SW 1271 (cell line): ENCODE measurements at places on chromosomes 3 and 15.

- no peak for DNase-seq
These were observed 54.6 kb downstream of the ATP2B2 start for GRCh38 chr3:10450494-10451440.

DNA sequence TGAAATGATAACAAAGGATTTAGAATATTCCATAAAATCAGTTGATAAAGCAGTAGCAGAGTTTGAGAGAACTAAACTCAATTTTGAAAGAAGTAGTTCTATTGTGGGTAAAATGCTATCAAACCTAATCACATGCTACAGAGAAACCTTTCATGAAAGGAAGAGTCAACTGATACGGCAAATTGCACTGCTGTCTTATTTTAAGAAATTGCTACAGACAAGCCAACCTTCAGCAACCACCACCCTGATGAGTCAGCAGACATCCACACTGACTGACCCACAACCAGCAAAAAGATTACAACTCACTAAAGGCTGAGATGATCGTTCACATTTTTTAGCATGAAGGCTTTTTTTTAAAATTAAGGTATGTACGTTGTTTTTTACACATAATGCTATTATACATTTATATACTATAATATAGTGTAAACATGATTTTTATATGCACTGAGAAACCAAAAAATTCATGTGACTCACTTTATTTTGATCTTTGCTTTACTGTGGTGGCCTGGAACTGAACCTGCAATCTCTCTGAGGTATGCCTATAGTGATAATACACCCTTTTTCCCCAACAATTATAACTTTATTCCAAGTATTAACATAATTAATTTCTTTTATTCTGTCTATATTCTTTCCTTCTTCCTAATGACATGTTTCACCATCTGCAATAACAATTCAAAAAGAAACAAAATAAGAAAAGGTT lies 109.9 kb downstream of the TBC1D5 start:
- DNase-seq: peak; percentile 46

DNA sequence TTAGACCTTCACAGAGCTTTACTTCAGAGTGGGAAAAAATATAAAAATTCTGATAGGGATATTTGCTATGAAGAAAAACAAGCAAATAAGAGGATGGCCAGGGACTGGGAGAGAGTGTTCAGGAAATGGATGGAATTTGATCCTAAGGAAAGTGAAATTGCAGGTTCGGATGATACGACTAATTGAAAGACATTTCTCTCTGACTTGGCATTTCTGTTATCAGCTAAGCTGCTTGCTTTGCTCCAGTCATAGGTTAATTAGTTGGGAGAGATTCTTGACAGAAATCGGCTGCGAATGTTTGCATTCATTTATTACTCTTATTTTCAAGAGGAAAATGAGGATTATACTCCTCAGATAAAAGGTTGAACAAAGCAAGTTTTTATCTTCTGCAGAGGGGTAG lies 808.7 kb upstream of the NECTIN3 start:
- DNase-seq: no peak

DNA sequence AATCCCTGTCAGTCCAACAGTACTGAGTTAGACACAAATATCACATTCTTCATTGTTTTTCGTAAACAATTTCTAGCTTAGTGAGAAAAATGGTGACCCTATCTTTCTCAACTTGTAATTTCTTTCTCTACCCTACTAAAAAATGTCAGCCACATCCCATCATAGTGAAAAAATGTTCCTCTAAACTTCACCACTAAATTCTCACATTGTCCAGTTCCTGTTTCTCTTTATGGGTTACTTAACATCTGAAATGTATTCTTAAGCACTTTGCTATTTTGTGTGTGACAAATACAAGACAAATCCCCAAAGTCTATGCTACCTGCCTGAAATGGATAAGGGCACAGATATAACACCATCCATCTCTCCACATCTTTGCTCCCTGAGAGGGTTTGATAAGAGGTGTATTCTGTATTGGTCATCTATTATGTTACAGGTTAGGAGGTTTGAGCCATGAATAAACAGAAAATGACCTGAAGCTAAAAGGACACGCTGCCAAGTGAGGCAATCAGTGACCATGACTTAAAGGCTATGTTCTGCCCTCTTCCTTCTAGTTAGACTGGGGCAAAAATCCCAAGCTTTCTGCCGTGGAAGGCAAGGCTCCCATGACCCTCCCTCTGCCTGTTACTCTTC lies 118.2 kb downstream of the GADL1 start:
- no peak for DNase-seq

GRCh38 chr3:127172781-127173515 lies 20.0 kb upstream of the PRR23E start:
- peak; percentile 6 for DNase-seq

DNA sequence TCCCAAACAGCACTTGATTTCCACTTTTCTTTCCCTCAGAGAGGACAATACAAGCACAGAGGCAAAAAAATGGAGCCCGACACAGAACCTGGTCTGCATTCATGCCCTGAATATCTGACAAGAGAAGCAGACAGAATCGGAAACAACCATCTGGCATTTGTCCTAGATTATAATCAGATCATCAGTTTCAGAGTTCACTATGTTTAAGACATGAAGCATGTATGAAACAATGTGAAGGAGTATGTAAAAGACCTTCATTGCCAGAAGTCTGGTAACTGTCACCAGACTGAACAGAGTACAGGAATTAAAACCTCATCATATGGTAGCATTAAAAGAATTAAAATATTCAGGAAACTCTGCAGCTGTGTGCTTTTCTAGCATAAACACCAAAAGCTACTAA lies 65.0 kb downstream of the SETD2 start:
- DNase-seq: no peak

- DNase-seq: no peak
These were observed 5.9 kb downstream of the LMCD1 start for GRCh38 chr3:8507496-8507895.

DNA sequence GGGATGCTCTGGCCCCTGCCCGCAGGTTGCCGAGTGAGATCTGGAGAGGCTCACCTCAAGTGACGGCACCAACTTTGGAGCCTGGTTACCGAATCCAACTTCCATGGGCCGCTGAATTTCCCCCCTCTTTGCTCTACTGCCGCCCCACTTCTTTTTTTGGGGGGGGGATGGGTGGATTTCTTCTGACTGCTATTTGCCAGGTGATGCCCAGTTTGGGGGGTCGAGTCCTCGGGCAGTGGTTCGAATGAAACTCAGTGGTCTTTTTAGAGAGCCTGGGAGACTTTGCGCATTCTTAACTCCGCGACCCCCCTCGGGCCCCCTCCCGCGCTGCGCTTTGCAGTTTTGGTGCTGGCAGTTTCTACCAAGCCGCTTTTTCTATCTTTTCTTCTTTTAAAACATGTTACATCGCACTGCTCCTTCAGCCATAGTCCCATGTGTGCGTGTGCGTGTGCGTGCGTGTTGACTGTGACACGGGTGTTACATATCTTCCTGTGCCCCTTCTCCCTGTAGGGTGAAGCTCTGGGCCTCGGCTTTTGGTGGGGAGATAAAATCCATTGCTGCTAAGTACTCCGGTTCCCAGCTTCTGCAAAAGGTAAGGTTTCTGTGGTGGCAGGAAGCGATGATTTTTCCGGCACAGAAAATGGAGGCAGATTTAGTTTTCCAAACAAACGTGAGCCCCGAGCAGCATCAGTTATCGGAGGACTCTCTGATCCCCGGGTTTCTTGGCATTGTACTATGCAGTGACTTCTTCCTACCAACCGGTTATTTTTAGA lies 837 bp downstream of the CACNA2D3 start:
- DNase-seq: no peak

DNA sequence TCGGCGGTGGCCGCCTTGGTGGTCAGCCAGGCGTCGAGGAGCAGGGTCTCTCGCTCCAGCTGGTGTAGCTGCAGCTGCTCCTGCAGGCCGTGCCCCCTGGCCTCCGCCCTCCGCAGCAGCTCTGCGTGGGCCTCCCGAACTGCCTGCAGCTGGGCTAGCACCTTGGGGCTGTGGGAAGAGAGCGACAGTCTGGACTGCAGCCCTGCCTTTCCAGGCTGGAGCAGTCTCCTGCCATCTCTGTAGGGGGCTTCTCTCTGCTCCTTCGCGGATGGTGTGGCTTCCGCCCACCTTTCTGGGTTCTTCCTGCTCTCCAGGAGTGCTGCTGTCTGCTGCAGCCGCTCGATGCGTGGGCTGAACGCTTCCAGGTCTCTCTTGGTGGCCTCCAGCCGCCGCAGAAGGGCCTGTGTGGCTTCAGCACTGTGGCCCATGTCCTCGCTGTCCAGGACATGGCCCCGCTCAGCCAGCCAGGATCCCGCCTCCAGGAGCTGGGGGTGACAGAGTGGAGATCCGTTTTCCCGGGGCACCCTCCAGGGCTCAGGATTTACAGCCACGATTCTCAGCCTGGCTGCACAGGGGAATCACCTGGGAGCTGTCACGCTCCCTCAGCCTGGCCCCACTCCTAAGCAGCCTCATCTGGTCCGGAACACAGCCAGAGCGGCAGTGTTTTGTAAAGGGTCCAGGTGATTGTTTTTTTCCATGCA lies 16.8 kb downstream of the PLA2G4B start:
- no peak for DNase-seq

DNA sequence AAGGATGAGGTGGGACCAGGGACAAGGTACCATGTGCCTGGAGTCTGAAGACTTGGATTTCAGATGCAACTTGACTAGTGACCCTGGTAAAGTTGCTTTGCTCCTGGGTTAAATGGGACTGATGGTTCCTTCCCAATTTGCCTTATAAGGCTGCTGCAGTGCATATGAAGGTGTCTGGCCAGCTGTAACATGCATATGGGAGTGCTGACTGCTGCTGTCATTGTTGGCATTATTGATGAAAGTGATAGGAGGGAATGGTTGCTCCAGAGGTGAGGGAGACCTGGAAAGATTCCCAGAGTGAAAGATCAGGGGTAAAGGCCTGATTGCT lies 20.5 kb downstream of the CYP8B1 start:
- no peak for DNase-seq

- DNase-seq: no peak
These were observed 33.2 kb downstream of the CHRM5 start for GRCh38 chr15:34001536-34001935.

- DNase-seq: no peak
These were observed 189.7 kb downstream of the SHQ1 start for GRCh38 chr3:72658466-72659100.

- DNase-seq: no peak
These were observed 897.3 kb downstream of the ROBO1 start for GRCh38 chr3:78870484-78870883.

DNA sequence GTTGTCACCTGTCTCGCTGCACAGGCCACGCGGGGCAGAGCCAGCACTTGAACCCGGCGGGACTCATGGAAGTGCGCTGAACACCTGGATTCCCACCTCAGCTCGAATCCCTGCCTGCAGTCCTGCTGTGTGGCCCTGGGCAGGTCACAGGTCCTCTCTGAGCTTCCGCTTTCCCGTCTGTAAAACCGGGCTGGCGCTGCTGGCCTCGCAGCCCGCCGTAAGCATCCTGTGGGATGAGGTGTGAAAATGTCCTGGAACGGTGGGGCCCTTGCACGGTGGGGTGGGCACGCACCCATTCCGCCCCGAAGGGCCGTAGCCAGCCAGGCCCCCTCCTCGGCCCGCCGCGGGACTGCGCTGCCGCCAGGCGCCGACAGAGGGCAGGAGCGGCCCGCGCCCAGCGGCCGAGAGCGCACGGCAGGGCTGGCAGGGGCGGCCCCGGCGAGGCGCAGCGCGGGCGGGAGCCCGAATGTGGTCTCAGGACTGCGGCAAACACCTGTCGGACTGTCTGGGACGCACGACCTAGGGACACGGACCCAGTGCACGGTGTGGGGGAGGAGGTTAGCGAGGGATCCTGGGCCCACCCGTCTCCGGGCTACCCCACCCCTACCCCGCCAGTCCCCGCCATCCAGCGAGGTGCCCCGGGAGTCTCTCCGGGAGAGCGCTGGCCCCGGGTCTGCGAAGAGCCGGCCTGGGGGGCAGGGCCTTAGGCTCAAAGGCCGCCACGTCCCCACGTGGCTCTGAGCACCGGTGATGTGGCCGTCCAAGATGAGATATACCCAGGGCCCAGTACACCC lies 40.4 kb downstream of the DNAJB8 start:
- DNase-seq: no peak

DNA sequence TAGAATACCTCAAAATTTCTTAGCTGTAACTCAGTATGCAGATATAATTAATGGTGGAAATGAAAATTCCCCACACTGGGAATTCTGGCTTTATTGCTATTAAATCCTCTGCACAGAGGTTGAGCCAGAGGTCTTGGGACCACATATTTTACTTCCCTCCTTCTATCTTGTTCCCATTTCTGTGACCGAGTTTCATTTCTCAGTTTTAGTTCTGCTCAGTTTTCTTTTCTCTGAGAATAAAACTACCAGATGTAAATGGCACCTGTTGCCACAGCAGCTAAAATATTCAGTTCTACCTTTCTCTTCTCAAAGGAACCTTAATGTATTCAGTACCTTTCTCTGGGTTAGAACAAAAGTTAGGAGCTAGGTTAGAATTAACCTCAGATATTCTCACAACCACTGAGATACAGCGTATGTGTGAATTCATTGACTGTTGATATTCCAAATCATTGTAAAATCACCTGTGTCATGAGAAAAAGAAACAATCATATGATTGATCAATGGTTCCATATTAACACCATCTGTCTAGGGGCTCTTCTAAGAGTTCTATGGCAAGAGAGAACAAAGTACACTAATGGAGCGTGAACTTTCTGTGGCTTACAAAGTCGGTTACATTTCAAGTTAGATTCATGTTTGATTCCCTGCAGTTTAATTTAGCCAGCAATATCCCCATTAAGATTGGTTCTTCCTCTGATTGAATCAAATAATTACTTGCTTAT lies 374.1 kb downstream of the EFHB start:
- no peak for DNase-seq

- no peak for DNase-seq
These were observed 54.0 kb downstream of the MBNL1 start for GRCh38 chr3:152322756-152323155.

DNA sequence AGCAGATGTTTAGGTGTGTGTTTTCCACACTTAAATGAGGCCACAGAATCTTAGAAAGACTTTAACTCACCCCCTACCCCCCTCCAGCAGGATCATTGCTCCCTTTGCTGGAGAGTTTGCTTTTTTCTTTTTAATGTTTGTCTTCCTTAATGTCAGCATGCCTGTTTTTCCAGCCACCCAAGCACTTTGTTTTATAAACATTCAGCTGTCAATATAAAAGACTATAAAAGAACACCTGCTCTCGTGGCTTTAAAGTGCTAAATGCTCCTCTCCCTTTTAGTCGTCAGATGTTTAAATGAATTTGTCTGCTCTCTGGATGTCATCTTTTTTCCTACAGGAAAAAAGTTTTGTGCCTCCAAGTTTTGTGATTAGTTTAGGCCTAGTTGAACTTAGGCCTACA lies 61.7 kb downstream of the SIDT1 start:
- no peak for DNase-seq

- no peak for DNase-seq
These were observed 127.5 kb downstream of the CHST2 start for GRCh38 chr3:143247073-143247472.
